Heart left ventricle (tissue), 16 donors: ENCODE measurements at places on chromosomes 2 and 18.

GRCh38 chr2:8794923-8795825 is 42.2 kb downstream of the KIDINS220 start:
- no peak for DNase-seq

DNA sequence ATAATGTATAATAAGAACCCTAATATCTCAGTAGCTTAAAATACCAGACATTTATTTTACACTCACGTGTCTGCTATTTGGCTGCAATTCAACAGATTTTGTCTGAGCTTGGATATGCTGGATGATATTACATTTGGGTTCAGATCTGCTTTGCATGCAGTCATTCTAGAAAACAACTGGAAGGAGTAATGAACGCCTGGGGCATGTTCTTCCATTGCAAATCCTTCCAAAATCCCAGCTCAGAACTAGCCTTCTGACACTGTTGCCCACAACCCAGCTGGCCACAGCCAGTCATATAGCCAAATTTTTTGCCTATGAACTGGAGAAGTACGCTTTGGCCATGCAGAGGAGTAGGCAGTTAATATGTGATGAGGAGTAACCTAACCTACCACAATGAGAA is 597.8 kb upstream of the VRK2 start:
- no peak for DNase-seq

DNA sequence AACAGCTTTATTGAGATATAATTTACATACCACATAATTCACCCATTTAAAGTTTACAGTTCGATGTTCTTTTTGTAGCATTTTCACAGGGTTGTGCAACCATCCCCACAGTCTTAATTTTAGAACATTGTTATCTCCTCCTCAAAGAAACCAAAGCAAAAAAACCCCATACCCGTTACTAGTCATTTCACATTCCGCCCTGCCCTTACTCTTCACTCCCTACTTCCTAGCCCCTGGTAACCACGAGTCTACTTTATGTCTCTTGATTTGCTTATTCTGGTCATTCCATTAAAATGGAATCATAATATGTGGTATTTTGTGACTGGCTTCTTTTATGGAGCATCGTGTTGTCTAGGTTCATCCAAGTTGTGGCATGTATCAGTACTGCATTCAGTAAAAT is 137.7 kb downstream of the TANC1 start:
- no peak for DNase-seq

GRCh38 chr2:83063511-83063910 is 1395.6 kb downstream of the SUCLG1 start:
- no peak for DNase-seq

DNA sequence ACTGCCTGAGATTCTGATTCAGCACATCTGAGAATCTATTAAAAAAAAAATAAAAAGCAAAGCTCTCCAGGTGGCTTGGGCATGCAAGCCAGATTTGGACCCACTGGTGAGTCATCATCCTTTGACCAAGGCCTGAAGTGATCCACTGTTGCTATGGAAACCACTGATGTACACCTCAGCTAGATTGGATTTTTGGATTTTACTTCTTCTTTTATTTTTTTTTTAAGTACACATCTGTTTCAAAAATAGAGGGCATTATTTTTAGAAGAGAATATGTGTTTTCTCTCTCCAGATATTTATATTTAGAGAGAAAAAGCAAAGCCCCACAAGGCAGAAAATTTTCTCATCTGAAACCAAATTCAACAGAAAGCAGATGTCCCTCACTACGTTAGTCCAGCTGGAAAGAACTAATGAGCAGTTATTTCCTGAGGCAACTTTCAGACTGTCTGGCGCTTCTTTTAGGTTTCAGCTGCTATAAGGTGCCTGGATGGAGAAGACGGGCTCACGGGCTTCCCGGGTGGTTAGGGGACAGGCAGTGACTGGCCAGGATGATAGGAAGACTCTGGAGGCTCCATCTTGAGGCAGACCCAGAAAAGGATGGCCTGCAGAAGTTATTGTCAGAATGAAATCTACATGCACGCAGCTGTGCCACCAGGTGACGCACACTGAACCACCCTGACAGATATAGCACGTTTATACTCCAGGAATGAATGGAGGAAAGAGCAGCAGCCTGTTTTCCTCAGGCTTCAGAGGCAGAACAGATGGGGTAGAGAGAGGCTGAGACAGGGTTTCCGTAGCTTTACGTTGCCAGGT is 50.5 kb downstream of the MRPL35 start:
- no peak for DNase-seq

GRCh38 chr18:31146809-31147208 is 15.8 kb downstream of the DSC1 start:
- no peak for DNase-seq

DNA sequence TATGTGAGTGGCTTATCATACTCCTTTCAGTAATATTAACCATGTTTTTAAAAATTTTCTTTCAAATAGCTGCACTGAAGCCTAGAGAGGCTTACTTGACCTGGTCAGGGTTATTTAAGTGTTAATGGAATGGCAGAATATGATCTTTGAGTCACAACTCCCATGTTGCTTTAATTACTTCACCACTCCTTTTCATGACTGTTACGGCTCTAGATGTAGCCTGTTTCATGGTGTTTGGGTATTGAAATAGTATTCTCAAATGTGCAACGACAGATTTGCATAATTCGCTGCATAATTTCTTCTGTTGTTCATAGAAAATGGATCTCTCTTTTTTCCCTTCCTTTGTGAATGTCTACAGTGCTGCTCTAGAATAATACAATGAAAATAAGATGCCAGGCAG is 51.6 kb upstream of the PLA2R1 start:
- DNase-seq = no peak

DNA sequence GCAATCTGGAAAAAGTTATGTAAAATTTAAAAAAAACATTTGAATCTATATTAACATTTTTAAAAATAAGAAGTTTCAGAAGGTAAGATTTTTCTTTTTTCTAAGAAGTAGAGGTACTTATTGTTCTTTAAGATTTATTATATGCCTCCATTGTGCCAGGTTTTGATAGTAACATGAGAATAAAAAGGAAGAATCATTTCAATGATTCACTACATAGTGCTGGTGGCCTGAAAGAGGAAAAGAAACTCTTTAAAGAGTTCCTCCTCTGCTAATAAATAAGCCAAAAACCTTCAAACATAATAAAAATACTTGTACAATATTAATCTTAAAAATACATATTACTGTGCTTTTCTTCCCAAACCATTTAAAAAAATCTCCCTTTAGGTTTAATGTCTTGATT is 69.0 kb downstream of the ANKRD44 start:
- no peak for DNase-seq

- DNase-seq = no peak
Measured at GRCh38 chr2:226963528-226963927, 127.7 kb downstream of the RHBDD1 start.

DNA sequence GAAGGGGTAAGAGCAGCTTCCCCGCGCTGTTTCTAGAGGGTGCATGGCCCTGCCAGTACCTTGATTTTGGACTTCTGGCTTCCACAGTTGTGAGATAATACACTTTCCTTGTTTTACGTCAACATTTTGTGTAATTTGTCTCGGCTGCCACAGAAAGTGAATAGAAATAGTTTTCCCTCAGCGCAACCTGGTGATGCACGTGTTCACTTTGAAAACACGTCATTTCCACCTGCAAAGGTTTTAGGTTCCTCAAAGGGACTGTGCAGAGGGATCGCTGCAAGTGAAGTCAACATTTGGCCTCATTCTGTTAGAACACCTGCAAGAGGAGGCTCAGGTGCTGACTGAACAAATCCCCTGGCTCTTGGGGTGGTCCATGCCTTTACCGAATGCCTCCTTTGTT is 71.7 kb downstream of the LONRF2 start:
- no peak for DNase-seq

- no peak for DNase-seq
Measured at GRCh38 chr2:74201196-74201595, 2.8 kb downstream of the MTHFD2 start.

- DNase-seq = no peak
Measured at GRCh38 chr2:176677746-176678265, 408.6 kb downstream of the MTX2 start.

DNA sequence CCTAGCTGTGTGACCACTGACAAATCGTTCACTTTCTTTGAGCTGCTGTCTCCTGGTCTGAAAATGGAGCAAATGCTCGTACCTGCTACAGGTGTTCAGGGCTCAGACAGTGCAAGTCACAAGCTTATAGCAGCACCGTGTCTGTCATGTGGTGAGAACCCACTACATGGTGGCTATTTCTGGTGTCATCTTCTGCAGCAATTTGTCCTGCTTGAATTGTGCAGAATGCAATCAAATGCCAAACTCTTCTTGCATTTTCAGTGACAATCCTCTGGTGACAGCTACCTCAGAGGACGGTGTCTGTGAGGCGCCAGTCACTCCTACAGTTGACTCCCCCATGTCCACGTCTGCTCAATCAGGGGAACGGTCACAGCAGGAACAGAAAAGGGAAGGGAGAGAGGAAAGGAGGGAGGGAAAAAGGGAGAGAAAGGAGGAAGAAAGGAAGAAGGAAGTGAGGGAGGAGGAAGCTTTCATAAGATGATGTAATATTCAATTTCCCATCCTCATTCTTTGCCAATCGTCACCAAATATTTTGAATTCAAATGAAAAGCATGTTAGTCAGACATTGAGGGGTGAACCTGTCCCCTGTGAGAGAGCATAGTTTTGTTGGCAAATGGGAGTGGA is 122.2 kb downstream of the BCL2 start:
- DNase-seq = no peak

- DNase-seq = no peak
Measured at GRCh38 chr18:3703732-3704176, 253.8 kb downstream of the TGIF1 start.

GRCh38 chr2:135986507-135986906 is 1.1 kb upstream of the DARS1 start:
- no peak for DNase-seq

DNA sequence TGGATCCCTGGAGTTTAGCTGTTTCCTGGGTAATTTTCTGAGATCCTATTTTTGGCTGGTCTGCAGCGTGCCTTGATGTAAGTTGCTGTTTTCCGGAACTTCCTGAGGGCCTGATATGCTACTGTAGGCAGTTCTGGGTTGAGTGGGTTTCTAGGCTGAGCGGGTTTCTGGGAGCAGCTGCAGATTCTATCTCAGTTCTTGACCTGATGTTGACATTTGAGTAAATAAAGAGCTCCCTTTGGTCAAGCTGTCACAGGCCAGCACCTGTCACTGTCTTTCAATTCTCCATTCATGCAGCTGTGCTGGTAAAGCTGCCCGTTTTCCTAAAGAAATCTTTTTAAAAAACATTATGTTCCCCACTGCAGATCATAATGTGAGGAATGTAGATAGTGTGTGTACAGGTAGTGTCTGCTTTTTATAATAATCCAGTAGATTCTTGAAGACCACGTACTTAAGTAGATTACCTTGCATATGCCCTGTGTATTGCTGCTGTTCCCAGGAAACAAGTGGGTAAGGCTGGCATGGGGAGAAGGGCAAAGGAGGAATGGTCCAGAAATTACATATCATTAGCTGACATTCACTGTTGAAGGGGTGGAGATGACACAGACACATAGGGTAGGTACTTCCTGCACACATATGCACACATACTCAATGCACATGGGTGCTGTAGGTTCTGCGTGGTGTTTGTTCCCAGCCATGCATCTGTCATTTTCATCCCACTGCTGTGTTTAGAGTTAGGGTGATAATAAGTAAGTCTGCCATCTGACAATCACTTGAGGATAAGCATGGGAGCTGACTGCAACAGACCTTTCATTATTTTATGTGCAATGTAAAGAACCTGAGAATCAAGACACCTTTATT is 25.9 kb downstream of the CD28 start:
- no peak for DNase-seq

GRCh38 chr2:72140621-72140960 is 7.1 kb downstream of the CYP26B1 start:
- peak; percentile 14 for DNase-seq

GRCh38 chr18:58323866-58324762 is 280.1 kb downstream of the NEDD4L start:
- no peak for DNase-seq

DNA sequence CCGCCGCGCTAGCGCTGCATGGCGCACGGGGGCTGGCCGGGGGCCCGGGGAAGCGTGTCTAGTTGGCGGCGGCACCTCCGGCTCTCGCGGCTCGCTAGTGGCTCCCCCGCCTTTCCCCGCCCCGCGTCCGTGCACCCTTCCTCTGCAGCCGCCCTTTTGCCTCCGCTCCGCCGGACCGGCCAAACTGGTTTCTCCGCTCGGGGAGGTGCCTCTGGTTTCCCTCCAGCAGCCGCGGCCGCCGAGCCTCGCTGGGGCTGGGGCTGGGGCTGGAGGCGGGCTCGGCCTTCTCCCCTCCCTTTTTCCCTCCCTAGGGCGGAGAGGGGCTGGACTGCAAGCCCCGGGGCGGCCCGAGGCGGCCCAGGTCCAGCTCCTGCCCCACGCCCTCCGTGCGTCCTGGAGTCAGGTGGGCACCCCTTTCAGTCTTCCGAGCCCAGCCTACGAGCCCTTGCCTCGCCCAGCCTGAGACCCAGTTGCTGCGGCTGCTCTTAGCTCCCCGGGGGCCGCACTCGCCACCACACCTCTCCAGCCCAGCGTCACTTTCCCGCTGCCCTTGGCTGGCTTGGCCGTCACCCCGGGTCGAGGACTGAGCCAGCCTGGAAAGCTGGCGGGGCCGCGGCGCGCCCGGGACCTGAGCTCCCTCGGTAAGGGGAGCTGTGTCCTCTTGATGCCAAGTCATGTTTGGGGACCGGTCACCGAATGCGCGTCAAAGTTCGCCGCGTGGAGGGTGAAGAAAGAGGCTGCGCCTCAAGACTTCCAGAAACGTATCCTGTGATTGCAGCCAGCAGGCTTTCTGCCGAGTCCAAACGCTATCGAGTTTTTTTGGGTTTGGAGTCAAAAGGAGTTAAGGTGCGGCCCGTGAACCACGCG is at the start of gene ATP8B1:
ATP8B1 (minus strand) TSS at position 213 of the 867 bp plus-strand sequence. CDS start 71,508 bp downstream, outside the sequence.
- peak; percentile 84 for DNase-seq
